ENCODE measurements at places on chromosomes 7 and 10.

DNA sequence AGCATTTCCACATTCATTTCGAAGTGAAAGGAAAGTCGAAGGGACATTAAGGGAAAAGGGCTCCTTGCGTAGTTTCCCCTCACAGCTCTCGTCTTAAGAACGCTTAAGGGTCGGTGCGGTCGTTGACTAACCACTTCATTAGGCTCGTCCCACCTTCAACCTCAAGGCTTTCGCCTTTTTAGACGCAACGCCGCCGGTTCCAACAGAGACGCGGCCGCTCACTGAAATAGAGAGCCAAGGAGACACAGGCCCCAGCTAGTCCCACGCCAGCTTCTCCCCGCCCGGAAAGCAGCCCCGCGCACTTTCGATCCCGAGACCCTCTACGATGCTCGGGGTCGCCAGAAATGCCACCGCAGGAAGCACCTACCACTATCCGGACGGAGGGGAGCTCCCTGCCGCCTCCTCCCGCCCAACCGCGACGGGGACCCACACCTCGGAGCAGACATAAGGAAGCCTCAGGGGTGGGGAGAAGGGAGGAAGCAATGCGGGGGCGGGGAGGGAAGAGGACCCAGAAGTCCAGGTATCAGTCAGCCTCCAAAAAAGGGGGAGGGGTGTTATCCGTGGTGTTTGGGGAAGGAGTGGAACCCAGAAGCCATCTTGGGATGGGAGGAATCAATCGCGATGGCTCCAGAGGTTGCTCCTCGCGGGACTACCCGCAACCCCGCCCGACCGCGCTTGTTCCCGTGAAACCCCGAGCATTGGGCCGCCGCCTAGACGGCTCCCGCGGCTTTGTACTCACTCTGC, 559 bp downstream of the TRA2A start:
- peak; percentile 51 for DNase-seq

- DNase-seq = no peak
These were observed 234.3 kb upstream of the MBL2 start for GRCh38 chr10:53006663-53007526.

- DNase-seq = no peak
These were observed 156.4 kb downstream of the FZD1 start for GRCh38 chr7:91420606-91421005.

DNA sequence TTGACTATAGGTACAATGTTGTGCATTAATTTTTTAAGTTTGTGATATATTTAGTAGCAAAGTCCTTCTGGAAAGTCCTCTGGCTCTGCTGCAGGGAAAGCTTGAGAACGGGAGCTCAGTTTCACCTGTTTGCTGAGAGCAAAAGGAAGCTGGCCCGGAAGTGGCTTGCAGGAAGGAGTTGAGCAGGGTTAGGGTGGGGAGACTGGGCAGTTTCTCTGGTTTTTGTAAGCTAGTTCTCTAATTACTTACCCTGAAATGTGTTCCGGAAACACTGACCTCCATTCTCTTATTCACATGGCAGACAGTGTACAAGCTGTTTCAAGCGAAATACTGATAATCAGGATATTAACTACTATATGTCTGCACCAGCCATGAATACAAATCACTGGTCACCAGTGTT, 22.3 kb downstream of the MAP3K8 start:
- DNase-seq = no peak

GRCh38 chr7:148304456-148304855, 286.1 kb upstream of the C7orf33 start:
- DNase-seq = no peak

DNA sequence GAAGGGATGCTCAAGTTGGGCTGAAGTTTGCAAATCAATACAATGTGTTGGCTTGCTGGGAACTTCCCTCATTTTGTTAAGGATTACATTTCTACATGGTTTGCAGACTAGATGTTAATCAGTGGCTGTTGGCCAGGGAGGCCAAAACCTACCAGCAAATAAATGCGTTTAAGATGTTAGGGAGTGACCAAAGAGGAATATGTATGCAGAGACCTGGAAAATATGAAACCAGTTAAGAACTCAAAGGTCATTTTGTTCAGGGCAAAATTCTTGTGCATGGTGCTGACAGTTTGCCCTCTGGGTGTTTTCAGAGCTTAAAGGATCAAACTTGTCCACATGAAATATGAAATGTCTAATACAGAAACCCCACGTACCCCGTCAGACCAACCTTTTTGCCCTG, 30.3 kb downstream of the GATA3 start:
- no peak for DNase-seq

- no peak for DNase-seq
These were observed 10.7 kb downstream of the BUD31 start for GRCh38 chr7:99419323-99420021.

DNA sequence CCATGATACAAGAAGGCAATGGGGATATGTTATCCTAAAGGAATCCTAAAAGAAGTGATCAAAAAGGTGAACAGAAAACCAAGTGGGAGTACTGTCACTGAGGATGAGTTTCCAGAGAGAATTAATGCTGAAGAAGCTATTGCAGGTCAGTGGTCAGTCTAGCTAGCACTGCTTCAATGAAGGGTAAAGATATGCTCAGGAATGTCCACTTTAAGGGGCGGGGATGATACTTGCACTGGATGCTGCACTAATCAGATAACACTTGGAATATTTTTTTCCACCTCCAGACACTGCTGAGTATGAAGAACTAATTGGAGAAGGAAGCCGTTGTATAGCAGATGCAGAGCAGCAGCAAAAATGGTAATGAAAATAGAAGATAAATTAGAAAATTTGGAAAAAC, 75.3 kb downstream of the LRRC17 start:
- no peak for DNase-seq

GRCh38 chr10:124539935-124540641, 78.5 kb downstream of the LHPP start:
- DNase-seq = peak; percentile 60

DNA sequence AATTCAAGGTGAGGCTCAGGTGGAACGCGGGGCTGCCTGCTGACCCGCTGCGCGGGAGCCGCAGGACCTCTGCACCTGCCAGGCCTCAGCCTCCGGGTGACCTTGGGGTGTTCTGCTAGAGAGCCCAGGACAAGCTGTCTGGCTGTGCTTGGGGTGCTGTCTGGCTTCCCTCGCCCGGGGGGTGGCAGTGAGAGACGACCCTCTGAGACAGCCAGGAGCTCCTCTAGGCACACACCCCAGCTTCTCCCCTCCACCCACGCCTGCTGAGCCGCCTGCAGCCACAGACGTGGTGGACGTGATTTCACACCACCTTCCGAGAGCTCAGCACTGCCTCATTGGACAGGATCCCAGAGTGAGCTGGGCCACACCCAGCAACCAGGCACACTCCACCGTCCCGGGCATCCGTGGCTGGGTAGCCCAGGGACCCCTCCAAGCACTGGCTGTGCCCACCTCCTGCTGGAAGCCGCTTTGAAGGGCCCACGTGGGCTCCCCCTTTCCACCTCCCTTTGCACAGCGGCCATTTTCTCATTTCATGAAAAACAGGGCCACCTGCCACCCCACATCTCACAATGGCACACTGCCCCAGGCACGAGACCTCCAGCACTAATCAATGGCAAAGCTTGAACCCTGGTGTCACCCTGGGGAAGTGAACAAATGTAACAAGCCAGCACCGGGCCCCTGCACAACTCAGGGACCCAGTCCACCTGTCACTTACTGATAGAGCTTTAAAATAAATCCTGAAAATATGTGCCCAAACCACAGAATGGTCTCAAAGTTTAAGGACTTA, 35.0 kb downstream of the ZFAND2A start:
- no peak for DNase-seq

DNA sequence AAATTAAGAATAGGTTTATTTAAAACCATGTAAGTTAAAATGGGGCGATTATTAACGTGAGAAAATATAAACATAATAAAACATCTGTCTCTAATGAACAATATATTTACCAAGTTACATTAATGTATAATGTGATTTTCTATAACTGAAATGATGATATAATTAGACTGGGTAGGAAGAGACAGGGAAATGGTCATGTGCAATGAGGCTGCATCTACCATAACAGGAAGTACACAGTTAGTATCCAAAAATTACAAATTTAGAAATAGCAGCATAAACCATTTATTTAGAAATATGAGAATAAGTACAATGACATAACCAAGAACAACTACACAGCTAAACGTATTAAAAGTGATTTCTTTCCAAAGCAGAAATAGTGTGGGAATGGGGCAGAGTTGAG, 25.8 kb upstream of the BET1 start:
- DNase-seq = no peak

DNA sequence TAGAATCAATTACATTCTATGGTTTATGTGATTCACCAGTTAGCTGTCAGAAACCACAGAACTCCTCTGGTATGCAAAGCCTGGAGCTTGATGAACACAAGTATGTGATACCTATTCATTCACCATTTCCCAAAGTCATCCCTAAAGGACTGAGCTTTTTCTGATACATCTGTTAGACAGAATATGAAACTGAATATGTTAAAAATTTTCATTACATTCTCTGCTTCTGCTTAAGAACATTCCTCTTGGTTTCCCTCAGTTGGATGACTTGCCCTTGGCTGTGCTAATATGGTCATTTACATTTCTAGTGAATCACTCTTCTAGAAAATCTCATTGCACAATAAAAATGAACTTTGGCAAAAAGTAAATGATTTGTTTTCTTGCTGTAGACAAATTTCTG, 10.8 kb upstream of the PON1 start:
- peak; percentile 3 for DNase-seq

GRCh38 chr7:86950944-86951343, 108.5 kb downstream of the ELAPOR2 start:
- DNase-seq = no peak

DNA sequence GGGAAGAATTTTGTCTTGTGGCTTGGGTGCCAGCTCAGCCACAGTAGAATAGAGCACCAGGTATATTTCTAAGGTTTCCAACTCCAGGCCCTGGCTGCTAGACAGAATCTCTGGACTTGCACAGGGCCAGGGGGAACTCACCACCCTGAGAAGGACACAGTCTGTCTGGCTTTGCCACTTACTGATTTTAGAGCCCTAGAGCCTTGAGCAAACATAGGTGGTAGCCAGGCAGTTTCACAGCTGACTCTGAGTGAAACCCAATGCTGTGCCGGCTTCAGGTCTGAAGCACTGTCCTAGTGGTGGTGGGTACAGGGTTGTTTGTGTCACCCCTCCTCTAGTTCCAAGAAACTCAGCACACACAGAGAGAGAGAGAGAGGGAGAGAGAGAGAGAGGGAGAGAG, 81.6 kb downstream of the TES start:
- no peak for DNase-seq

DNA sequence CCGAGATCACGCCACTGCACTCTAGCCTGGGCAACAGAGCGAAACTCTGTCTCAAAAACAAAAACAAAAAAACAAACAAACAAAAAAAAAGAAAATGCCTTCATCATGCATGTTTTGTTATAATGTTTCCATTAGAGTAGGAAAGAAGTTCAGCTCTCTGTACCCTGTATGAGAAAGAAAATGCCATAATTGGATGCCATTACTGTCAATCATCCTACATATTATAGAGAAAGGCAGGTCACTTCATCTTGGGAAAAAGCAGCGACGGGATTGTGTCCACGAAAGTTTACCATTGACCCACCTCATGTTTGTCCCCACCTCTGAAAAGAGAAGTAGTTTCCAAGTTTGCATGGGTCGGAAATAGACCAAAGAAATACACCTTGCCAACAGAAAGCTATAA, 33.8 kb downstream of the SEC61G start:
- DNase-seq = no peak

- no peak for DNase-seq
These were observed 56.4 kb upstream of the FAM20C start for GRCh38 chr7:135731-136645.

GRCh38 chr7:54560723-54561122, 18.5 kb downstream of the VSTM2A start:
- DNase-seq = no peak

- no peak for DNase-seq
These were observed 44.2 kb upstream of the SLC29A4 start for GRCh38 chr7:5238500-5238899.

GRCh38 chr10:71833451-71834342, 17.4 kb downstream of the PSAP start:
- no peak for DNase-seq

DNA sequence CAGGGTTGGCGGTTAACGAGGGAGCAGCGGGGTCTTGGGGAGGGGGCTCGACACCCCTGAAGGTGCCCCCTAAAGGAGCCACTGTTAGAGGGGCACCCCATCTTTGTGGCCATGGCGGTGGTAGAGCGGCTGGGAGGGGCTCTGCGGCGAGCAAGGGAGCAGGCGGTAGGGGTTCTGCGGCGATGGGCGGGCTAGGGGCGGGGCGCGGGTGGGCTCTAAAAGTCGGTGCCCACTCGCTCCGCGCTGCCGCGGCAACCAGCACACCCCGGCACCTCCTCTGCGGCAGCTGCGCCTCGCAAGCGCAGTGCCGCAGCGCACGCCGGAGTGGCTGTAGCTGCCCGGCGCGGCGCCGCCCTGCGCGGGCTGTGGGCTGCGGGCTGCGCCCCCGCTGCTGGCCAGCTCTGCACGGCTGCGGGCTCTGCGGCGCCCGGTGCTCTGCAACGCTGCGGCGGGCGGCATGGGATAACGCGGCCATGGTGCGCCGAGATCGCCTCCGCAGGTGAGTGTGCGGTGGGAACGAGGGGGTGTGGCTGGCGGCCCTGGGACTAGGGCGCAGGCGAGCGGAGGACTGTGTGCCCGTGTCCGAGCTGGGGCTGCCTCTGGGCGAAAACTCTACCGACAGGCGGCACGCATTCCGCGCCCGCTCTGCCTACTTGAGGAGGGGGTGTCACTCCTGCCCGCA, at the start of gene MEST:
MEST (plus strand) TSS at position 245 of the 682 bp plus-strand sequence; CDS start at position 474, 229 bp downstream.
- peak; percentile 69 for DNase-seq

DNA sequence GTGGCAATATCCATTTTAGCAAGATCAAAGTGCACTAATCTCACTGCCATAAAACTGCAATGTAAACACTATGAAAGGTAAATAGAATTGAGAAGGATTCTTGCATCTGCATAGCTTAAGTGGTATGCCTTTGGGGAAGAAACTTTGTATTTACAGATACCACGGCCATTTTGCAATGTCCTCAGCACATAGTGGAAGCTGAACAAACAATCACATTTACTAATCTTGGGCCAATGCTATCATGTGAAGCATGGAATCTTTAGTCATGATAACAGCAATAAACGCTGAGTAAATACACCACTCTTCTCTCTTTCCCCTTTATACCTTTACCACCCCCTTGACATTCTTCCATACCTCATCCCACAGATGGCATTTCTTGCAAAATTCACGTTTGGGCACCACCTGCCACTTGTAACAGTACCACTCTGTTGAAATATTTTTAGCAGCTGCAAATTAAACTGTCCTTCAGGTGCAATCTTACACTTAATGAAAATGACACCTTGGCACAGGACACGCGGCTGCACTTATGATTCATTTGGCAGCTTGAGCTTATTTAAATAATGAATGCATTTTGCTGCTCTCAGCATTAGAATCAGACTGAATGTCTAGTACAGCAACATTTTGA, 171.8 kb downstream of the SEMA3A start:
- no peak for DNase-seq

GRCh38 chr7:14717816-14718215, 184.7 kb downstream of the DGKB start:
- no peak for DNase-seq
